ENCODE measurements at places on chromosomes 3 and 15. TPM values are rescaled to one million over a fixed set of nuclear protein-coding genes. Genes with fewer than 3 reads are reported as not detected.

The CYP1A2 gene
- not detected for total RNA-seq

The ERICH6 gene
- 0.14 TPM for total RNA-seq

The TMEM115 gene
- 85.1 TPM for total RNA-seq

The KNL1 gene
- total RNA-seq, result 63.7 TPM

The GRK7 gene
- not detected for total RNA-seq

The ILDR1 gene
- total RNA-seq, result not detected

The RASL12 gene
- 1.6 TPM for total RNA-seq

The DAZL gene
- 0.14 TPM for total RNA-seq

The CLDN11 gene
- total RNA-seq, result 195 TPM

The RTP4 gene
- total RNA-seq, result 1.4 TPM

The SAMD7 gene
- not detected for total RNA-seq

The TIMP4 gene
- total RNA-seq, result 0.66 TPM

The BFSP2 gene
- total RNA-seq, result not detected

The MAGEL2 gene
- under 0.01 TPM for total RNA-seq

The SGO1 gene
- 15.5 TPM for total RNA-seq

The NFKBIZ gene
- 165 TPM for total RNA-seq

The STXBP5L gene
- total RNA-seq, result not detected

The CA12 gene
- 7.3 TPM for total RNA-seq

The ACKR2 gene
- not detected for total RNA-seq

The DIPK2A gene
- 26.8 TPM for total RNA-seq

The PRR20G gene
- total RNA-seq, result not detected

The EFCAB12 gene
- total RNA-seq, result under 0.01 TPM

The GSK3B gene
- 77.9 TPM for total RNA-seq

The SAMMSON gene
- total RNA-seq, result not detected

The CGNL1 gene
- total RNA-seq, result 0.72 TPM

The DUSP7 gene
- total RNA-seq, result 37.5 TPM

The TMEM207 gene
- total RNA-seq, result not detected

The CPEB1 gene
- 5.9 TPM for total RNA-seq

The FEZF2 gene
- total RNA-seq, result not detected

The CPLX3 gene
- total RNA-seq, result not detected

The MAP2K5 gene
- total RNA-seq, result 7.4 TPM

The LRRIQ4 gene
- total RNA-seq, result 0.14 TPM

The MAP6D1 gene
- 2.0 TPM for total RNA-seq

The PYGO1 gene
- total RNA-seq, result 6.1 TPM

The DPPA2 gene
- not detected for total RNA-seq

The THAP10 gene
- 1.8 TPM for total RNA-seq

The SOX14 gene
- not detected for total RNA-seq

The VEPH1 gene
- total RNA-seq, result 131 TPM

The RPP14 gene
- 12.0 TPM for total RNA-seq

The GP5 gene
- under 0.01 TPM for total RNA-seq

The SI gene
- total RNA-seq, result not detected

The IGSF10 gene
- total RNA-seq, result 0.14 TPM

The CD47 gene
- total RNA-seq, result 81.0 TPM

The CACNA2D3 gene
- not detected for total RNA-seq

The ZBTB47 gene
- 26.0 TPM for total RNA-seq

The ERC2 gene
- total RNA-seq, result not detected

The PLA2G4E gene
- total RNA-seq, result not detected

The GLDN gene
- 0.29 TPM for total RNA-seq

The TWF2 gene
- total RNA-seq, result 179 TPM

The AQP9 gene
- total RNA-seq, result under 0.01 TPM

The PLA2G4D gene
- not detected for total RNA-seq

The CLDN1 gene
- 16.6 TPM for total RNA-seq
